Adrenal gland (tissue), 19 donors: ENCODE measurements at places on chromosomes 4 and X. TPM values are rescaled to one million over a fixed set of nuclear protein-coding genes. Genes with fewer than 3 reads are reported as not detected.

- no peak for DNase-seq
Measured at GRCh38 chr4:13088726-13089658, 395.1 kb downstream of the RAB28 start.

DNA sequence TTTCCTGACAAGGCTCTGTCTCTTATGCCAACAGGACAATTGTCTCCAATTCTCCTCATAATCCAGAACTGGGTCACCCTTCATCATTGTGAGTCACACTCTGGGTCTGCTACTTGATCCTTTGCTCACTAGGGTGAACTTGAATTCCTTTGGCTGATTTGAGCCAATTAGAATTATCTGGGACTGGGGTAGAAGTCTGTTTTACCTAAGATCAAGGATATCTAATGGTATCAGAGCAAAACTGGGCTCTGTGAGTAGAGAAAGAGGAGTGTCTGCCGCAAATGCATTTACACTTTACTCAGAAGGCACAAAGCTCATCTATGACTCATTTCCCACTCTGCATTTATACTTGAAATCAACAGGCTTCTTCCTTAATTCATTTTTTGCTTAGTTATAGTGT, 72.6 kb downstream of the PITX2 start:
- DNase-seq, result no peak

GRCh38 chrX:30296408-30297254, 12.6 kb downstream of the NR0B1 start:
- no peak for DNase-seq

DNA sequence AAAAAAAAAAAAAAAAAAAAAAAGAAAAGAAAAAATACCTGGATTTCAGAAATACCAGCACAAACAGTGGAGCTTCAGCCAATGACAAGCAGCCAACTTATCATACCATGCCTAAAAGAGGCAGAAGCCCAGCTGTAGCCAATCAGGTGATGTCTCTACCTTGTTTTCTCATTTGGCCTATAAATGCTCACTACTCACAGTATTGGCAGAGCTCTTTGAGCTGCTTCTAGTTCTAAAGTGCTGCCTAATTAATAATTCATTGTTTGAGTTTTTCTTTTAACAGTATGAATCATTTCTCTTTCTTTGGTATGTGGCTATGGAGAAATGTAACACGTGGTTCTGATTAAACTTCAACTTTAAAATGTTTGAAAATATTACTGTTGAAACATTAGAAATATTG, 188.8 kb upstream of the TECRL start:
- no peak for DNase-seq

Gene CLCN3
- total RNA-seq, result 52.0 TPM

DNA sequence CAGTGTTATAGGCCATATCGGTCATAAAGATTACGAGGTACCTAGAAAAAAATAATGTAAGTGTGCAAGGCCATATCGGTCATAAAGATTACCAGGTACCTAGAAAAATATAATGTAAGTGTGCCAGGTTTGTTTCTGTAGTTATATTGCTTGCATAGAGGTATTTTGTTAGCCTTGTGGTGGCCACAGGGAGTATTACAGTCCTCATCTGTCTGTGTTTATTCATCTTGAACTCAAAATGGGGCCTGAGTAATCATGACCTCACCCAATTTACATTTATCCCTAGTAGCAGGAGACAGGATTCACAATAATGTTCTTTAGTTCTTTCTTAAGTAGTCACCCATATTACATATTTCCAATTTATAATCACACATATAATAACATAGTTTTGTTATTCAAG, 459.7 kb downstream of the MID1IP1 start:
- DNase-seq, result no peak

GRCh38 chr4:139144161-139144859, 32.7 kb downstream of the ELF2 start:
- peak; percentile 53 for DNase-seq

Gene KLB
- total RNA-seq, result 0.04 TPM

DNA sequence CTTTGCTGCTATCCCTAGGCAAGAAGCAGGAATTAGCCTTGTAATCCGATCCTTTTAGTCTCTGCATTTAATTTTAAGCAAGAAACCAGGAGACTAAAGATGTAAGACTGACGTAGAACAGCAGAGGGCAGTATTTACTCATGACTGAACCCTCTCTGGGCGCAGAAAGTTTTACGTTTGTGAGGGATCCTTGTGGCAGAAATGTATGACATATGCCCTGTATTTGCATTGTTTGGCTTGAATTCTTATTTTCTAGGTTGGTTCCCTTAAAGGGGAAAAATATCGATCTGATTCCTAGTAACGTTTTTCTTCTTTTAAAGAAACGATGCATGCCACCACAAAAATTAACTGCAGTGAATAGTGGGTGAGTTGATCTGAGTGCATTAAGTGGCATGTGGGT, 1.3 kb upstream of the FAT4 start:
- peak; percentile 32 for DNase-seq

DNA sequence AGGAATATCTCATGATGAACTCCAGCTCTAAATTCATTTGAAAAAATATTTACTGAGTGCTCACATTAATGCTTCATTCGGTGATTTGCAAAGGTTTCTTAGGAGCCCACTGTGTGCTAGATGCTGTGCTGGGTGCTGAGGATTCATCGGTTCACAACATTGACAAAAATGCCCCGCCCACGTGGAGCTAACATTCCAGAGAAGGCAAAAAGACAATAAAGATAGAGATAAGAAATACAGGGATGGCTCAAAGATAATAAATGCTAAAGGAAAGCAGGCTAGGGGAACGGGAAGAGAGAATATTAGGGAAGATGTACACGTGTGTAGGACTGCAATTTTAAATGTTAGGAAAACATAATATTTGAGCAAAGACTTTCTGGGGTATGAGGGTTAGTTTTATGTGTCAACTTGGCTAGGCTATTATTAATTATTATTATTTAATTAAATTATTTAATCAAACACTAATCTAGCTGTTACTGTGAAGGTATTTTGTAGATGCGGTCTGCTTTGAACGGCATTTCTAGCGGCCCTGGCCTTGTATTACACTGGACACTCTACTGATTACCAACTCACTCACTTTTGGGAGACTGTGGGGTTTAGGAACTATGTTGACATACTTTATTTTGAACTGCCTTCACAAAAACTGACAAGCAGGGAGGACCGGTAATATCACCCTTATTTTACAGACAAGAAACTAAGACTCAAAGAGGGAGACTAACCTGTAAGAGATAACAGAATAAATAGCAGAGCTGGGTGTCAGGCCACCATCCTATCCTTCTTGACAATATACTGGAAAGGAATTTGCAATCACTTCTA, 61.9 kb upstream of the IRF2 start:
- DNase-seq, result peak; percentile 27

- DNase-seq, result no peak
Measured at GRCh38 chr4:98245226-98245625, 16.0 kb upstream of the RAP1GDS1 start.

Gene FOXO4
- 117 TPM for total RNA-seq

DNA sequence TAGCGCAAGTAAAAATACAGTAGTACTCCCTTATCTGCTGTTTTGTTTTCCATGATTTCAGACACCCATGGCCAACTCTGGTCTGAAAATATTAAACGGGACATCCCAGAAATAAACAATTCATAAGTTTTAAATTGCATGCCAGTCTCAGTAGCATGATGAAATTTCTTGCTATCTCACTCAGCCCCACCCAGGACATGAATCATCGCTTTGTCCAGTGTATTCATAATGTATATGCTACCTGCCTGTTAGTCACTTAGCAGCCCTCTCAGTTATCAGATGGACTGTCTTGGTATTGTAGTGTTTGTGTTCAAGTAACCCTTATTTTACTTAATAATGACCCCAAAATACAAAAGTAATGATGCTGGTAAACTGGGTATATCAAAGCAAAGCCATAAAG, 158.2 kb upstream of the DDIT4L start:
- no peak for DNase-seq

DNA sequence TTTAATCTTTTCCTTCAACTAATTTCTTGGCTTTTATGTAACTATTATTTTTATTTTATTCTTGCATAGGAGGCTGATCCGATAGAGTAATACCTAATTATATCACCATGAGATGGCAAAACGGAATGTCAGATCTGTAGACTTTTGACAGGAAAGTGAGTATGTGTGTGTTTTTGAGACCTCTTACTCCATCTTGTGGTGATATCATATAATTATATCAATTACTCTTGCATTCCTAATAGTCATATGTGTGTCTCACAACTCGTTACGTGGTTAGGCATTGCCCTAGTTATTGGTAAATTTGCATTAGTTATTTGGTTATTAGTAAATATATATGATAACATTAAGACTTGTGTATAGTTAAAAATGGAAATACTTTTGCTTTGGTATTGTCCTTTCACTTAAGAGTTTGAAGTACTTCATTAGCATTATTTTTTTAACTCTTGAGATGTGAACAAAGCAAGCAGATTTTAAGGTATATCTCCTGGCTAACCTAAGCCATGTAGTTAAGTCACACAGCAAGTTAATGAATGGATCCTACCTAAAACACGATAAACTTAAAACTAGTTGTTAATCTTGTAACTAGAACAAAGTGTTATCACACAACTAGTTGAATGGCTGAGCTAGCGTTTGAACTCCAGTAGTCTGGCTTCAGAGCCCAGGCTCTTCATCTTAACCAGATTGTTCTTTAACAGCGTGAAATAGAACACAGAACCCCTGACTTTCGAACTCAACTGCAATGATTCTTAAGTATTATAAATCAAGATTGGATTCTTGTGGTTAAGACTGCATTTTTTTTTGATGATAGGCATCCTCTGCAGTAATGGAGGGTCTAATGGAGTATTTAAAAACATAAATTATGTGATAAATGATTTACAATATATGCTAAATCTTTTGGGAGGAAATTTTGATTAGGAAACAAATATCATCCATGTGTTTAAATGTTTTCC, 67.1 kb downstream of the PGRMC2 start:
- no peak for DNase-seq

DNA sequence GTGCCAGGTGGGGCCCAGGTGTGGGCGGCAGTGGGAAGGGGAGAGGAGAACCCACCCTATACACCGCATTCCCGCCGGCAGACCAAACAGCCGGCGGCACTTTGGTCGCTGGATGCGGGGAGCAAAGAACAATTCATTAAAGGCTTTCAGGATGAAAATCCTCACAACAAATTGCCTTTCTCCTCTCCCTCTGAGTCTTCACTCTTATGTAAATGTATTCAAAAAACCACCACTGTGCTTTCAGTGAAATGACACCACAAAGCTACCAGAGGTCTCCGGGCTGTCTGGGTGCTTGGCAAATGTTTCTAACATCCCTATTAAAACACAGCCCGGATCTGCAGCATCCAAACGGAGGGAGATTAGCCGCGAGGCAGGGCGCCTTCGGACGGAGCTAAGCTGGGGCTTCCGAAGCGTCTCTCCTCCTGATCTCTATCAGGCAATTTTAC, 171.8 kb upstream of the TBL1X start:
- DNase-seq, result no peak

DNA sequence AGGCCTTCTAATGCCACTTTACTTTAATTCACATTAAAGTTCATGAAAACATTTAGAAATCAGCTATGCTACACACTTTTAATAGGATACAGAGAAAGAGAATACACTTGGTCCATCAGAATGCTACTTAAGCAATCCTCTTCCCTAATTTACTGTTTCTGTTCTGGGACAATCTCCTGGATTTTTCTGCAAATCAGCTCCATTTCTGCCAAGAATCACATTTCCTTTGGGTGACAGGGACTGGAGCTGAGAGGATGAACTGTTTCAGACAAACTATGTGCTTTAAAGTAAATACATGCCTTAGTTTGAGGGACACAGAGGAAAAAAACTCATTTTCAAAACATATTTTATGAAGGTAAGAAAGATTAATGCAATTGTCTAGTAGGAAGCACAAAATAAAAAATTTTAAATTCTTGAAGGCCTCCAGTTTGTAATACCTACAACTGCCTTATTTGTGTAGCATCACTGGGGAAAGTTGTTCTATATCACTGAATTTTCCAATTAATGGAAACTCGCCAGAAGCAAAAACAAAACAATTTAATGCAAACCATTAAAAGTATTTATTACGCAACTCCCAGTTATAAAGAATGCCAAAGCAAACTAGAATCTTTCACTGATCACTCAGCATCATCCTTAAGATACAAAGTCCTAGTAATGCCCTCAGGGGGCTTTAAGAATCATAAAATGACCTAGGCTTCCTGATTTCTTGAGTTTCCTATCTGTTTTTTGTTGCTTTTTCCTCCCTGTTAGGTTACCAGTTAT, 36.3 kb downstream of the BCLAF3 start:
- no peak for DNase-seq

GRCh38 chr4:150739591-150739990, 157.6 kb downstream of the MAB21L2 start:
- DNase-seq, result no peak

Gene WDR13
- total RNA-seq, result 126 TPM

- DNase-seq, result no peak
Measured at GRCh38 chr4:119238068-119238722, 25.7 kb downstream of the USP53 start.

GRCh38 chr4:165827018-165827417, 46.0 kb upstream of the TLL1 start:
- DNase-seq, result no peak
